ENCODE measurements at places on chromosomes 7 and 10.
A peak's percentile ranks its signal among the peaks of the same experiment; 100 is the strongest.

- DNase-seq, result peak; percentile 50
These were observed 52.9 kb upstream of the NEBL start for GRCh38 chr10:20949967-20950366.

DNA sequence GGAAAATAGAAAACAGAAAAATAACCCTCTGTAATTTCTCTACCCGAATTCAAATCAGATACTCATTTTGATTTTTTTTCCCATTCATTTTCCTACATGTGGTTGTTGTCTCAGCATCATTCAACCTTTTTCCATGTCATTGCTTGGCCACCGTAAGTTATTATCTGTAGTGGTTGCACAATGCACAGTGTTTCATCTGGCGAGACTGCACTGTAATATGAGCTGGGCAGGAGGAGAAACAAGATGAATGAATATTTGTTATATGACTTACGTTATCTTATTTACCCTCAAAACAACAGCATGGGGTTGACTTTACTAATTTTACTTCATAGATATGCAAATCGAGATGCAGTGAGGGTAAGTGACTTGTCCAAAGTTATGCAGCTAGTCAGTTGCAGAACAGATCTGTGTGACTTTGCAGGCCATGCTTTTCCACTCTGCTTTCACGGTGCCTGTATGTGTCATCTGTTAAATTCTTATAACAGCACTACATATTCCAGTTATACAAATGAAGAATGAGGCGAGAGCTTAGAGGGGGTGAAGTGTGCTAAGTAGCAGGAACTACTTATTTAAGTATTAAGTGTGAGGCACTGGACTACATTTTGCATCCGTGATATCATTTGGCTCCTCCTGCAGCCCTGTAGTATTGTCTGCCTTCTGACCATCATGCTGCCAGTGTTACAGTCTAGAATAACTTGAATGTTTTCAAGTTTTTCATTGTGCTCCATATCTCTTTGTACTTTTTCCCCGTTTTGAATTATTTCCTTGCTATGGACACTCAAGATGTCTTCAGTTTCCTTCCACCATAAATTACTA is 56.7 kb downstream of the ZMYND11 start:
- no peak for DNase-seq

GRCh38 chr10:45557275-45557905 is 115.2 kb downstream of the ZFAND4 start:
- no peak for DNase-seq

DNA sequence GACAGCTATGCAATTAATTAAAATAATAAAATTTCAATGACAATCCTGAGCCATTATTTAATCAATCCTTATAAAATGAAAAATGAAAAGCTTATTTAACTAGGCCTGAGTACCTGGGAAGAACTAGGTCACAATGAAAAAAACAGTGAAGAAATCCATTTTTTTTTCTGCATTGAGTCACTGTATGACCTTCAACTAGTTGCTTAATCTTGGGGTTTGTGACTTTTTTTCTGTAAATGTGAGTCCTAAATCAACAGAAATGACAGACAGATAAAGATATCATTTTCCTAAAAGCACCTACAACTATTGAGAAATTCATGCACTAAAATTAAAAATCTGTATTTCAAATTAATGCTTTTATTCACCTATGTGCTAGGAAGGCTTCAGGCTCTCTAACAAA is 96.8 kb downstream of the TMEM26 start:
- no peak for DNase-seq
